SK-N-SH (cell line): ENCODE measurements at places on chromosomes 1 and 21. TPM values are rescaled to one million over a fixed set of nuclear protein-coding genes. Genes with fewer than 3 reads are reported as not detected.

The PPIAL4G gene
- polyA plus RNA-seq = not detected in 2 replicates

The NSUN4 gene
- polyA plus RNA-seq = 14.7 and 18.8 TPM in 2 replicates

The UBL4B gene
- not detected in 2 replicates for polyA plus RNA-seq

The NECTIN4 gene
- polyA plus RNA-seq = 0.59 and 1.9 TPM in 2 replicates

The TMCO4 gene
- polyA plus RNA-seq = 3.5 and 4.2 TPM in 2 replicates

The TAS1R1 gene
- not detected in 2 replicates for polyA plus RNA-seq

The RORC gene
- polyA plus RNA-seq = 0.03 TPM in 1 of 2 replicates, not detected in the other

The GIPC2 gene
- 0.02 TPM in 1 of 2 replicates, not detected in the other for polyA plus RNA-seq

The VWA1 gene
- polyA plus RNA-seq = 5.3 and 7.4 TPM in 2 replicates

The PDE4B gene
- 1.9 and 3.0 TPM in 2 replicates for polyA plus RNA-seq

The TARBP1 gene
- polyA plus RNA-seq = 33.0 and 46.1 TPM in 2 replicates

The KRTAP10-6 gene
- not detected in 2 replicates for polyA plus RNA-seq

The MANEAL gene
- polyA plus RNA-seq = 2.7 and 3.7 TPM in 2 replicates

The ANKRD35 gene
- 0.05 and 0.08 TPM in 2 replicates for polyA plus RNA-seq

The XCL2 gene
- polyA plus RNA-seq = not detected in 2 replicates

The S100A5 gene
- 0.15 TPM in 1 of 2 replicates, not detected in the other for polyA plus RNA-seq

The TEX38 gene
- 0.07 and 0.24 TPM in 2 replicates for polyA plus RNA-seq

The CSMD2 gene
- 0.02 TPM in 1 of 2 replicates, not detected in the other for polyA plus RNA-seq

The IFI44L gene
- 1.1 TPM in 2 replicates for polyA plus RNA-seq
